ENCODE measurements at places on chromosomes 5 and 9. TPM values are rescaled to one million over a fixed set of nuclear protein-coding genes. Genes with fewer than 3 reads are reported as not detected.

- no peaks in the 10 kb centered on the region for H3K36me3 ChIP-seq
- no peaks in the 10 kb centered on the region for H3K27me3 ChIP-seq
- no peak for DNase-seq
- H3K4me1 ChIP-seq = no peaks in the 10 kb centered on the region
Observed at GRCh38 chr9:126293522-126293889, 33.1 kb upstream of the MVB12B start.

SLC45A2 gene
- total RNA-seq = not detected

DNA sequence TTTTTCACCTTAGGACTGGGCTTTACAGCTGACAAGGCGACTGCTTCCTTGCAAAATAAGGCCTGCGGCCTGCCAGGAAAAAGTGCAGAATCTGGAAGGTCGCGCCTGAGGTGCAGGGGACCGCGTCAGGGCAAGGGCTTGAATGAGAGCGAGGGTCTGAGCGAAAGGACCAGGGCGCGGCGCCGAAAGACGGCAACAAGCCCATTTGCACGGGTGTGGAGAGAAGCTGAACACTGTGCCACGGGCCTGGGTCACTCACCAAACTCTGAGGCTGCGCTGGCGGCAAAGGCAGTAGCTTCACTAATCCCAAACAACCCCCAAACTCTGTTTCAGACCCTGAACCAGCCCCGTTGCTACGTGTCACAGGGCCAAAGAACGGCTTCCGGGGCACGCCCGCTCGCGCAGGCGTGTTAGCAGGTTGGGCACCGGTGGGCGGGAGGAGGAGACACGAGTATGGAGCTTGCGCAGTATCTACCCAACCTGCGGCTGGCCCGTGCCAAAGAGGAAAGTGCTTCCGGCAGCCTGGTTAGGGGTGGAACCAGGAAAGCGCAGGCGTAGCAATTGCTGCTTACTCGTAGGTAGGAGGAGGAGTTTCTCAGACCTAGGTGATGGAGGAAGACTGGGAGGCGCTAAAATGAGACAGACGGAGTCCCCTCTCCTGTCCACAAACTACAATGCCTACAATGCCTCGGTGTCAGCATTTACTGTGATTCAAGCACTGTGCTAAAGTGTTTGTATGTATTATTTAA lies at the start of the genes KCTD16 and YIPF5:
KCTD16 (plus strand) TSS at position 598 of the 749 bp plus-strand sequence.
YIPF5 (minus strand) TSS at position 384 of the 749 bp plus-strand sequence. CDS start 704 bp downstream, outside the sequence.
- H3K27me3 ChIP-seq = no peaks in the 10 kb centered on the region
- H3K4me3 ChIP-seq = peak within 1 kb of the TSS; percentile 91
- peak within 1 kb of the TSS; percentile 60 for H3K27ac ChIP-seq

DNA sequence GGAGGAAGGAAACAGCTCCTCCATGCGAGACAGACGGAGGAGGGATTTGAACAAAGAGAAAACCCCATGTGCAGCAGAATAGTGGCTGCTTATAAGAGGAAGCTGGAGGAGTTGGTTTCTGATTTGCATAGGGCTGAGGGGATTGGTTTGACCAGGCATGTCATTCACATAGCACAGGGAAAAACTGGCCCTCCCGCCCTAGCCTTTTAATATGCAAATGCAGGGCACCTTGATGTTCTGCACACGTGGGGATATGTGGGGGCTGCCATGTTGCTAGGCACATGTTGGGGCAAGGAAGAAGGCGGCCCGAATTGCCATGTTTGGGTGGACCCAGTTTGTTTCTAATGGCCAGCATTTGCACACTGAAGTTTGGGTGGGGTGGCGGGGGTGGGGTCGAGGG lies 42.2 kb downstream of the OSMR start:
- H3K27ac ChIP-seq = no peak overlapping the region
- H3K27me3 ChIP-seq = peaks cover 22% of the 10 kb centered on the region
- H3K4me3 ChIP-seq = no peak overlapping the region
- H3K36me3 ChIP-seq = no peaks in the 10 kb centered on the region
- no peaks in the 10 kb centered on the region for H3K4me1 ChIP-seq
- no peak for DNase-seq

DRD1 gene
- not detected for total RNA-seq

KIF2A gene
- total RNA-seq = 117 TPM

GRCh38 chr5:181024245-181025064 lies 15.6 kb upstream of the BTNL9 start:
- H3K27me3 ChIP-seq = peaks cover 17% of the 10 kb centered on the region
- DNase-seq = no peak
- no peak overlapping the region for H3K4me3 ChIP-seq
- no peaks in the 10 kb centered on the region for H3K4me1 ChIP-seq

IL5 gene
- not detected for total RNA-seq

DNA sequence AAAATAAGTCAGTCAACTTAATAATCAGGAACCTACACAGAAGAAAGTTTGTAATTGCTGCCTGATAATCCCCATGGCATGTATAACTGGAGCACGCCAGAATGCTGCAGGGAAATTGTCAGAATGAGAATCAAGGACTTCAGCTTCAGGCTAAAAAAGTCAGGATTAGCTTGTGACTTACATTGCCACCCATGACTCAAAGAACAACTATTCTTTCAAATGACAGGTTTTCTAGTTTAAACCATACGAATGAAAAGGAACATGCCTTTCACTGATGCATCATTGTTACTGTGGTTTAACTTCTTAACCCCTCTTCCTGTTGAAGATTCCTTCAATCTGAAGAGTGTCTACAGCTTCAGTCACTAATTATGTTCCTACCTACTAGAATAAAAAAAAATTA lies 112.4 kb downstream of the ISL1 start:
- H3K4me3 ChIP-seq = no peak overlapping the region
- no peaks in the 10 kb centered on the region for H3K4me1 ChIP-seq
- H3K36me3 ChIP-seq = no peaks in the 10 kb centered on the region
- H3K27me3 ChIP-seq = no peaks in the 10 kb centered on the region
- H3K27ac ChIP-seq = no peak overlapping the region

PCDHA12 gene
- not detected for total RNA-seq

DNA sequence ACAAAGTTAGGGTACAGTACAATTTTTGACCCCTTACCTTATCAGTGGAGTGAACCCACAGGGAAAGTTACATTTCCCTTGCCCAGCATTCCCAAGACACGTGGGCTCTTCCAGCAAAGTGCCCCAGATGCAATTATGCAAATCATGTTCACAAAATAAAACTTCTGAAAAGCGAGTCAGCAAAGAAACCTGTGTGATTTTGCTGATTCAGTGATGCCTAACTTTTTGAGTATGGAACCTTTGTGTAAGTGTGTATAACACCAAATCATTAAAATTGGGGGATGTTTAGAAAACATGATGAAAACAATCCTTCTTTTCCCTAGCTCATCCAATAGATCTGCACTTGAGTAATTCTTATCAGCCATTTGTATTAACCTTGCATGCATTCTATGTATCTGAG lies 52.6 kb downstream of the SH3RF2 start:
- DNase-seq = no peak
- no peaks in the 10 kb centered on the region for H3K4me1 ChIP-seq
- H3K27ac ChIP-seq = no peak overlapping the region
- H3K36me3 ChIP-seq = no peaks in the 10 kb centered on the region
- no peaks in the 10 kb centered on the region for H3K27me3 ChIP-seq
- H3K4me3 ChIP-seq = no peak overlapping the region

DNA sequence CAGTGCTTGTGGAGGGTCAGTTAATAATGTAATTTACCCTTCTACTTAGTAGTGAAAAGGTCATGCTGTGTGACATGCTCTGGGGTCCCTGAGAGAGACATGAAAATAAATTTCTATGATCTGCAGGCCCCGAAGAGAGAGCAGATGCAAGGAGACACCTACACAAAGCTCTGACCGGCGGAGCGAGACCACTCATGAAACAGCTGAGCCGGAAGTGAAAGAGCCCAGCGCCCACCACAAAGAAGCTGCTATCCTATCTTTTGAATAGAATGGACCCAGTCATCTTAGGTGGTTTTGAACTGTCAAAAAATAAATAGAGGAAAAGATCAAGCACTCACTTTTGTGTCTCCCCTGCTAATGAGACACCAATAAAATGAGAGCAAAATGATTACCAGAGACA lies 190.0 kb downstream of the MED10 start:
- DNase-seq = no peak
- no peaks in the 10 kb centered on the region for H3K4me1 ChIP-seq
- H3K27me3 ChIP-seq = peaks cover 12% of the 10 kb centered on the region
- H3K27ac ChIP-seq = no peak overlapping the region

DNA sequence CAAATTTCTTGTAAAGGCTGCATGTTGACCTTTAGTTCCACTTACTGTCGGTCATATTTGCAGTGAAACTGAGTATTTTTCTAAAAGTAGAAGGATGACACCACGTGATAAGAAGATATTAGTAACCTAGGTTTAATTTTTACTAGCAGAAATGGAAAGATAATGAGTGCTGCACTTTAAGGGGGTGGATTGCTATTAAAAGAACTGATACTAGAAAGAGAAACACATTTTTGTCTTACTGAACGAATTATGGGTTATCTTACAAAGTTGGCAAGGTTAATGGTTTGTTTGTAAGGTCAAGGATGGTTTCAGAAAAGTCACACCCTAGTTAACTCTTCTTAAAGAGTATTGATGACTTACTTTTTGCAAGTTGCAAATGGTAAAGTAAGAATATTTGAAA lies 2.4 kb downstream of the MACIR start:
- no peak for DNase-seq
- peaks cover 25% of the 10 kb centered on the region for H3K4me1 ChIP-seq
- H3K4me3 ChIP-seq = peak overlapping the region; percentile 32
- peaks cover 3% of the 10 kb centered on the region for H3K36me3 ChIP-seq

DNA sequence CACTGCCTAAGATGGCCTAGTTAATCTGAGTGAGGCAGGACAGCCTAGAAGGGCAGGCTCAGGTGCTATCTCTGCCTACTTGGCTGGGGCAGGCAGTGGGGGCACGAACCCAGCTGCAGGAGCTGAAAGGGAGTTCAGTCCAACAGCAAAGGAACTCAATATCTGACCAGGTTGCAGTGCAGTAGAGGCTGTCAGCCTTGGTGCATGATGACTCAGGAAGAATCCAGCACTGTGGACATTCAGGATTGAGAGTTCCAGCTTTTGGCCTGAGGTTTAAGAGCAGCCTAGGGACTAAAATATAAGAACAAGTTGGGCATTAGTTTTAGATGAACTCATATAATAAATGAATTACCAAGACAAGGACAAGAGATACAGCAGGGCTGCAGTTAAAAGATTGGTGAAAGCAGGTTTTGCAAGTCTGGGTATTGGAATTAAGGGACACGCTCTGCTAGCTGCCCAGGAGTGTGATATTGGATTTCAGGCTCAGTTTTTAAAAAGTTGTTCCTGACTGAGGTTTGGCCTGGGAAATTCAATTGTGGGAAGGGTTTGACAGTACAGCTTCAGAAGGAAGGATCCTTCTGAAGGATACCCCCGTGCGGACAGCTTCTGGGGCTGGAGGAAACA lies 64.7 kb upstream of the ATG10 start:
- no peak for DNase-seq
- no peaks in the 10 kb centered on the region for H3K36me3 ChIP-seq
- no peaks in the 10 kb centered on the region for H3K27me3 ChIP-seq

- no peaks in the 10 kb centered on the region for H3K36me3 ChIP-seq
- no peak for DNase-seq
- no peaks in the 10 kb centered on the region for H3K27me3 ChIP-seq
- H3K27ac ChIP-seq = no peak overlapping the region
Observed at GRCh38 chr9:14391620-14392019, 77.7 kb upstream of the NFIB start.

DNA sequence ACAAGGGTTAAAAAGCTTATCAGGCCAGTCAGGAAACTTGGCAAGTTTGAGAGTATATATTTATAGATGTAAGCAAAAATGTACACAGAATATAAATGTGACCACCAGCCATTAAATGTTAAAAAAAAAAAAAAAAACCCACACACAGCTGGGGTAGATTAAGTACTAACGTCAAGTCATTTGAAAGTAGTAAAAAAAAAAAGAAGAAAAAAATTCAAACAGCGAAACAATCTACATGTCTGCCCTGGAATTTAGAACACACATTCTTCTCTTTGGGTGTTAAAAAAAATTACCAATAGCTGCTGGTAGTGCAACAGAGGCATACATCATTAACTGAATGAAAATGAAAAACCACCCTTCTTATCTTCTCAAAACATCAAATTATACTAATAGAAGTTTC lies 269.7 kb downstream of the MLLT3 start:
- no peaks in the 10 kb centered on the region for H3K27me3 ChIP-seq
- peaks cover 25% of the 10 kb centered on the region for H3K36me3 ChIP-seq
- no peak overlapping the region for H3K27ac ChIP-seq
- no peak for DNase-seq
- peaks cover 41% of the 10 kb centered on the region for H3K4me1 ChIP-seq

- no peak overlapping the region for H3K4me3 ChIP-seq
- no peak for DNase-seq
- H3K27me3 ChIP-seq = peaks cover 12% of the 10 kb centered on the region
- peaks cover 5% of the 10 kb centered on the region for H3K4me1 ChIP-seq
- no peaks in the 10 kb centered on the region for H3K36me3 ChIP-seq
Observed at GRCh38 chr9:133572821-133573361, 36.3 kb downstream of the FAM163B start.

SV2C gene
- not detected for total RNA-seq

- H3K4me3 ChIP-seq = no peak overlapping the region
- DNase-seq = no peak
- peaks cover 2% of the 10 kb centered on the region for H3K4me1 ChIP-seq
- H3K27me3 ChIP-seq = peaks cover 11% of the 10 kb centered on the region
- no peaks in the 10 kb centered on the region for H3K36me3 ChIP-seq
- H3K27ac ChIP-seq = no peak overlapping the region
Observed at GRCh38 chr5:54329731-54330709, 19.6 kb upstream of the ARL15 start.

DNA sequence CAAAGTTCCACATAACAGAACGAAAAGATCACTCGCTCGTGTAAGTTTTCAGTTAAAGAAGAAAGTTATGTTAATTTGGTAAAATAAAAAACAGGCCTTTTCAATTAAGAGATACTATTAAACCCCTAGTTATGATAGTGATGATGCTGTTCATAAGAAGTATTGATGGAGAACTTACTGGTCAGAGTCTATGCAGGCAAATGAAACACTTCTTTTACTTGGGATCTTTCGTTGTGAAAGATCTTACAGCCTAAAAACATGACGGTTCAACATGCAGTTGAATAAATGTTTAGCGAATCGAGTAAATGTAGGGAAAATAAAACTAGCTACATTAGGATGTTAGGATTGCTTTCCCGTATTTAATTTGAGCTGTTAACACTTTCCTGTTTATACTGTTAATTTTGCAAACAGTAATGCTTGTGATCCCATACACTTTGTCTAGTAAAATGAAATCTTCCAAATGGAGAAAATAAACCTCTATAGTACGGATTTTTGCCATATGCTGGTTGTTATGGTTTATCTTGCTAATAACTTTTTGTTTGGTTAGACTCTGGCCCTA lies 2.0 kb downstream of the RHOBTB3 start:
- no peak overlapping the region for H3K4me3 ChIP-seq
- no peak overlapping the region for H3K27ac ChIP-seq
- no peak for DNase-seq
- no peaks in the 10 kb centered on the region for H3K36me3 ChIP-seq
- H3K4me1 ChIP-seq = peaks cover 32% of the 10 kb centered on the region

GRCh38 chr5:109649318-109649717 lies 40.4 kb upstream of the MAN2A1 start:
- no peak overlapping the region for H3K27ac ChIP-seq
- no peaks in the 10 kb centered on the region for H3K36me3 ChIP-seq
- DNase-seq = no peak
- no peak overlapping the region for H3K4me3 ChIP-seq
- H3K27me3 ChIP-seq = no peaks in the 10 kb centered on the region

TSPAN17 gene
- total RNA-seq = 17.2 TPM
